ENCODE measurements at places on chromosomes 7 and 10. TPM values are rescaled to one million over a fixed set of nuclear protein-coding genes. Genes with fewer than 3 reads are reported as not detected.
A peak's percentile ranks its signal among the peaks of the same experiment; 100 is the strongest.

The POLL gene
- 11.1 TPM for total RNA-seq

- no peak for DNase-seq
These were observed 200.5 kb downstream of the SKAP2 start for GRCh38 chr7:26663874-26664273.

DNA sequence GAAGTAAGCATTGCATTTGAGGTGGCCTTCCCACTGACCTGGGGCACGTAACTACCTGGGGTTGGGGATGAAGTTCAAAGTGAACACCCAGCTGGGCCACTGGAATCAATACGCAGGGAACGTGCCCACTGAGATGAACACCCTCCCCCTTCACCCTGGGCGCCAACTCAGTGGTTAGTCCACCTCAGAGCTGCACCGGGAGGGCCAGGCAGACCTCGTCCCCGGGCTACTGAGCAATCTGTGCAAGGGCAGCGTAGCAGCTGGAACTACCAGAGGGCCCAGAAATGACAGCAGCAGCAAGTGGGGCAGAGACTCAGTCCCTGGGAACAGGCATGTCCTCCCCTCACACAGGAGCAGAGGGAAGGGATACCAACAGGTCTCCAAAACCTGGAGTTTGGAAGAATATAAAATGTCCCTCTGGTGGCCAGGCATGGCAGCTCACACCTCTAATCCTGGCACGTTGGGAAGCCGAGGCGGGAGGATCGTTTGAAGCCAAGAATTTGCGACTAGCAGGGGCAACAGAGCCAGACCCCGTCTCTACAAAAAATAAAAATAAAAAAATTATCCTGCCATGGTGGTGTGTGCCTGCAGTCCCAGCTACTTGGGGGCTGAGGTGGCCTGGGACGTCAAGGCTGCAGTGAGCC is 143.9 kb downstream of the SH3PXD2A start:
- no peak for DNase-seq

GRCh38 chr7:28410628-28411531 is 1.4 kb upstream of the CREB5 start:
- peak; percentile 56 for DNase-seq

- peak; percentile 85 for DNase-seq
These were observed 2.6 kb upstream of the CAV1 start for GRCh38 chr7:116522247-116522646.
